ENCODE measurements at places on chromosomes 4 and X.

- DNase-seq, result no peak
Observed at GRCh38 chr4:140426610-140427105, 790 bp downstream of the CLGN start.

- DNase-seq, result no peak
Observed at GRCh38 chrX:118577041-118577440, 81.4 kb downstream of the DOCK11 start.

- no peak for DNase-seq
Observed at GRCh38 chrX:34437586-34437985, 219.5 kb downstream of the TMEM47 start.

DNA sequence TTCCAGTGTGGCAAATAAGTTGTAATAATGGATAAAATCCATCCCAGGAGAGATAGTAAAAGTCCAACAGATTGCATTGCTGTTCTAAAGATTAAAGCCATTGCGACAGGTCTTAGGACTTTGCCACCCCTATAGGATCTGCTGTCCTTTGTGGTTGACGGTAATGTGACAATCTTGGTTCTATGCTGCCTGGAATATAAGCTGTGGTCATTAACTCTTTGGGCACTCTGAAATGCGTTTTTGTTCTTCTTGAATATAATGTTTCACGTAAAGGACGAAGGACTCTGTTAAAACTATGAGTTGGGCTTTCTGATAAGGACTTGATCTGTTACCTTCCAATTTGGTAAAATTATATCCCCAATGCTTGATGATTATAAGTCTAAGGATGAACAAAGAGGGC is at the start of gene CLDN24:
Gene CLDN24, minus strand, starts transcription at position 101 of the 400 bp plus-strand sequence. Its CDS starts 0 bp downstream, at position 101.
- no peak for DNase-seq

DNA sequence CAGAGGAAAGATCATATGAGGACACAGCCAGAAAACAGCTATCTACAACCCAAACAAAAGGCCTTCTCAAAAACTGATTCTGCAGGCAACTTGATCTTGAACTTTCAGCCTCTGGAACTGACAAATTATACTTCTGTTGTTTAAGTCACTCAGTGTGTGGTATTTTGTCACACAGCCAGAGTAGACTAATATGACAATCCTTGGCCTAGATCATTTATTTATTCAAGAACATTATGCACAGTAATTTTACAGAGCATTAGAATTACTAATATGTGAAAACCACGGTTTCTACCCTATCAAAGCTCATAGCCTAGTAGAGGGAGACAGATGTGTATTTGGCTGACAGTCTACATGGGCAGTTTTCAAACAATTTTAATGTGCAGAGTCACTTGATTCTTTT is 167.8 kb upstream of the PCDH18 start:
- DNase-seq, result no peak

DNA sequence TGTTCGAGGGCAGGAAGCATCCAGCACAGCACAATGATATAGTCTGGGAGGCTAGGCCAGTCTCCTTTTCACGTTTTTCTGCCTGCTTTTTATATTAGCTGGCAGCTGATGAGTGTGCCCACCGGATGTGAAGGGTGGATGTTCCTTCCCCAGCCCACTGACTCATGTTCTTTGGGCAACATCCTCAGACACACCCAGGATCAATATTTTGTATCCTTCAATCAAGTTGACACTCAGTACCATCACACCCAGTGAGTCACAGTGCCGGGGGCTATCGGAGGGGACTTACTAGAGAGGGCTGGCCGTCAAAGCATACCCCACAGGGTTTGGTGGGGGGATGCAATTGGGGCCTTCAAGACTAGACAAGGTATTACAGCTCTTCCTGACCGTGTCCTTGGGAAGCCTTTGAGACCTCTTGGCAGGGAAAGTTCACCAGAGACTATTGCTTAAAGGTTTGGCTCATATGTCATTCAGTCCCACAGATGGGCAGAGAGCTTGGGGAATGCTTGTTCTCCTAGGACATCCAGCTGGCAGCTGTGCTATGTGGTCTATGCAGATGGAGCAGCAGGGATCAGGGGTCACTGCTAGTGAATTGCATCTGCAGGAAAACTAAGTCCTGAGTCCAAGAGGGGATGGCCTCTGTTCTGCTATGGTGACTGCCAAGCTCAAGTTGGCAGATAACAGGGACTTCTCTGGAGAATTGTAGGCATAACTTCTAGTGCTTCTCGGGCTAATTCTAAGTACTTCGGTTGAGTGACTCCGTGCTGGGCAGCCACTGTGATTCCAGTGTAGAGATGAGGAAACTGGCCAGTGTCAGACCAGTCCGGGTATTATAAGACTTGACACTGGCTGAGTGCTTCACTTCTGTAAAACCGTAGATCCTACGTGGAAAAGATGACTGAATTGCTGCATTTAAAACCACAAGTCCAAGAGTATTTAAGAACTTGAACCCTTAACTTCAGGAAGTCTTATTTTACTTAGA is 12.9 kb upstream of the WDR1 start:
- DNase-seq, result no peak

GRCh38 chrX:10076765-10077164 is 80.0 kb upstream of the CLCN4 start:
- DNase-seq, result no peak

DNA sequence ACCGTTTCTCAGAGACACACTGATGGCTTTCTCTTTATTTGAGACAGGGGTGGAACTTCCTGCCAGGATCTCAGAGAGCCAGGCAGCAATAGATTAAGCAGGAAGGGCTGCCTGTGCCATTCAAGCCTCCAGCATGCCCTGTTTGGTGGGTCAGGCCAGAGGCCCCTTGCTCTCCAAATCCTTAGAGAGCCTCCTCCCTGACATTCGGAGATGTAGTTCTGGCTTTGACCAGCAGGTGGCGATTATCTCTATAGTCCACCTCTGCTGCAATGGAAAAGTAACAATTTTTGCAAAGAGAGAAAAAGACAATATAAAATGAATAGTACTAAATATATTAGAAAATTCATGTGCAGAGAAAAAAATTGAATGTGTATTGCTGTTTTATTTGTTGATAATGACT is 93.9 kb downstream of the NXF2B start:
- no peak for DNase-seq

GRCh38 chr4:159220353-159220752 is 117.5 kb downstream of the RAPGEF2 start:
- no peak for DNase-seq

DNA sequence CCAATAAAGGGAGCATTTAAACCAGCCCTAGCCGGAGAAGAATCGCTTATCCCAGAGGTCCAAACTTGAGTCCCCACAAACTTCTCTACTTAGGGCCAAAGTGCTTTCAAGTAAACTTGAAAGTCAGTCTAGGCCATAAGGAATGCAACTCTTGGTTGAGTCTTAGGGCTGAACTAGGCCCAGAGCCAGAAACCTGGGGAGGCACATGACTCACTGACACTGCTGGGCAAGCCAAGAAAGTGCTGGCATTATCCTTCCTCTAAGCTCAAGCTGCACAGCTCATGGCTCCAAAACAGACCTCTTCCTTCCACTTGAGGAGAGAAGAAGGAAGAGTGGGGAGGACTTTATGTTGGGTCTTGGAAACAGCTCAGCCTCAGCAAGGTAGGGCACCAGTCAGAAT is 1257.3 kb upstream of the DIAPH2 start:
- no peak for DNase-seq

GRCh38 chrX:73876911-73877310 is 313.9 kb downstream of the CHIC1 start:
- no peak for DNase-seq

DNA sequence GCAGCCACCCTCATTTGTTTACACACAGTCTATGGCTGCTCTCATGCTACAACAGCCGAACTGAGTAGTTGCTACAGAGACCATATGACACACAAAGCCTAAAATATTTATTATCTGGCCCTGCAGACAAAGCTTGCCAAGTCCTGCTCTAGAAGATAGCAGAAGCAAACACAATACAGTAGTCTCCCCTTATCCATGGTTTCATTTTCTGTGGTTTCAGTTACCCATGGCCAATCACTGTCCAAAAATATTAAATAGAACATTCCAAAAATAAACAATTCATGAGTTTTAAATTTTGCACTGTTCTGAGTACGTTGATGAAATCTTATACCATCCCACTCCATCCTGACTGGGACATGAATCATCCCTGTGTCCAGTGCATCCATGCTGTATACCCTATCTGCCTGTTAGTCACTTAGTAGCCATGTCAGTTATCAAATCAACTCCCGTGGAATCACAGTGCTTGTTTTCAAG is 40.2 kb upstream of the ZNF81 start:
- DNase-seq, result no peak

GRCh38 chrX:20378233-20378920 is 111.7 kb upstream of the RPS6KA3 start:
- no peak for DNase-seq

DNA sequence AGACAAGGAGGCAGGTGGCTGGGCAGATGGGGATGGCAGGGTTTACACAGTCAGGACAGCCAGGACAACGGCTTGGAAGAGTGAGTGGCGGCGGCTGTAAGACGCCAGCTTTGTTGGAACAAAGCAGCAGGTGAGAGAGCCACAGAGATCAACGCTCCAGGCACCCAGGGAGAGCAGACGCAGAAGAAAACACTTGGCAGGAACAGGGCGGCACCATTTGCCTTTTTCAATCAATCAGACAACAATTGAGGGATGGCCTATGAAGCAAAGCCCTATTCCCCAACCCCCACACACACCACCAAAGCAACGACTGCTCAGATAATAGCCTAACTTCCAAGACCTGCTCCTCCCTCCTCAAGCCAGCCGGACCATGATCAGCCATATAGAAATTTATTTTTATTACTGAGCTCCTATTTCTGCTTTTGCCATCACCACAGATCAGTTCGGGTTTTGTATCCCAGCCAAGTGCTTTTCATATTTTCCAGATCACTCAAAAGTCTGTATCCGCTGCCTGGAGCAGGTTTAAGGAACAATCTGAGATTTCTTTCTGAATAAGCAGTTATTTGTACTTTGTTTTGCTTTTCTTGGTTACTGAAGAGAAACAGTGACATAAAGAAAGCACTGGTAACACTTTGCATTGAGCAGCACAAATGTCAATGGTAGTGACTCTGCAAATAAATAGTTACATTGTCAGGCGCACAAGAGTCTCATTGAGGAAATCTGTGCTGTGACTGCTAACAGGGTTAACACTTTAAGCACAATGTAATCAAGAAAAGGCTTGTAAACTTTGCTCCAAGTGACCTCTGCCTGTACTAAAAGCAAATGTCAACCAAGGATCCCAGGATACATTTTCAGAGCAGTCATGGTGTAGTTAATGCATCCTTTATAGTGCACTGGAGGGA is 81.8 kb upstream of the RBPJ start:
- peak; percentile 58 for DNase-seq

GRCh38 chr4:76504613-76505465 is 69.8 kb downstream of the SHROOM3 start:
- DNase-seq, result no peak

GRCh38 chr4:154014407-154015321 is 225.8 kb upstream of the SFRP2 start:
- no peak for DNase-seq

- no peak for DNase-seq
Observed at GRCh38 chr4:169458575-169458974, 153.8 kb downstream of the NEK1 start.

GRCh38 chrX:47743504-47743903 is 84.5 kb upstream of the UXT start:
- no peak for DNase-seq

GRCh38 chr4:40585201-40585799 is 44.4 kb downstream of the RBM47 start:
- no peak for DNase-seq

- DNase-seq, result no peak
Observed at GRCh38 chr4:144302704-144303536, 162.4 kb upstream of the GYPA start.

DNA sequence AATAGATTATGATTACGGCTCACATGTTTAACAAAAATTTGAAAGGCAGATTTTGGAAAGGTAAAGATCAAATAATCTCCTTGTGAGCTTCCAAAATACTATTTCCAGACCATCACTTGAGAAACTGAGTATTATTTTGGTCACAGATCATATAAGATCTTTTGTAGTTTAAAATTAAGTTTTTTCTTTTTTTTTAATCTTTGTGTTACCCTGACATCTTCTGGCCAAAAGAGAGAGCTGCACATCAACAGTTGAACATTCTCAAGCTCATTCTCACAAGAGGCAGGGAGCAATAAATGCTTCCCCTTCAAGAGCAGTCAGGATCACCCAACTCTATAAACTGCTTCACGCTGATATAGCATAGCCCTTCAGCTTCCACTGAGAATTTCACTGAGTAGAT is 15.9 kb downstream of the TMEM192 start:
- no peak for DNase-seq

DNA sequence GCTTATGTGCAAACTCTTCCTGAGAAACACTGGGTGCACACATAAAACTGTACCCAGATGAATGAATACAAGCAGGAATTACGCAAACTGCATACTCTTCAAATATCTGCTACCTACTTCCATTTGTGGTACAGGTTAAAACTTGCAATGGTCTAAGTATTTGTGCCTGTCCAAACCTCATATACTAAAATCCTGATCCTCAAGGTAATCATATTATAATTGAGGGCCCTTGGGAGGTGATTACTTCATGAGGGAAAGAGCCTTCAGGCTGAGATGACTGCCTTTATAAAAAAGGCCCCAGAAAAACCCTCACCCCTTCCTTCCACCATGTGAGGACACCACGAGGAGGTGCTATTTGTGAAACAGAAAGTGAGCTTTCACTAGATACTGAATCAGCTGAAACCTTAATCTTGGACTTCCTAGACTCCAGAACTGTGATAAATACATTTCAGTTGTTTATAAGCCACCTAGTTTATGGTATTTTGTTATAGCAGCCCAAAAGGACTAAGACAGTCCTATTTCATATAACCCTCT is 1977.2 kb downstream of the PCDH7 start:
- no peak for DNase-seq

DNA sequence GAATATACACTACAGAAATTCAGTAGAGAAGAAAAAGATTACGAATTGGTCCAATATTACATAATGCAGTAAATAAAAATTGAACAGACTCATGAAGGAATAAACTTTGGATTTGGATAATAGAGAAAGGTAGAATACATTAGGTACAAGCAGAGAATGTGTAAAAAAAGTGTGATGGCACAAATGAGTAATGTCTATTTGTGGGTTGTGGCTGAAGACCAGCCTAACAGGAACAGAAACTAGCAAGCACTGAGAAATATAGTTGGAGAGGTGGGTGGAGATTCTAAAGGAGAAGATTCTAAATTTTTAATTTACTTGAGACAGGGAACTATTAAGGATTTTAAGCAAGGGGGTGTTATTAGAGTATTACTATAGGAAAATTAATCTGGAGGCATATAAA is 15.2 kb upstream of the CLOCK start:
- DNase-seq, result no peak

DNA sequence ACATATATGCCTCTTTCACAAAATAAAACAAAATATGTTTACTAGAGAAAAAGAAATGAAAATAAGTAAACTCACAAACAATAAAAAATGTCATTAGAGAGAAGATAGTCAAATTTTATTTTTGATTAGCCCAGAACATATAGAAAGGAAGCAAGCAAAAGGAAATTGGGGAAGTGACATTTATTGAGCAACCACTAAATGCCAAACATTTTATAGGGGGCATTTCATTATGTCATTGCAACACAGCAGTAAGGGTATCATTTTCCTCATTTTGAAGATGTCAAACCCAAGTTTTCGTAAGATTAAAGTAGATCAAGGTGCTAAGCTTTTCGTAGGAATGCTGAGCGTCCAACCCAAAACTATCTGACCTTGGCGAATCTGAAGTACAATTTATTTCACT is 1331.5 kb upstream of the PABPC4L start:
- no peak for DNase-seq
